ENCODE measurements at places on chromosomes 3 and 15.

DNA sequence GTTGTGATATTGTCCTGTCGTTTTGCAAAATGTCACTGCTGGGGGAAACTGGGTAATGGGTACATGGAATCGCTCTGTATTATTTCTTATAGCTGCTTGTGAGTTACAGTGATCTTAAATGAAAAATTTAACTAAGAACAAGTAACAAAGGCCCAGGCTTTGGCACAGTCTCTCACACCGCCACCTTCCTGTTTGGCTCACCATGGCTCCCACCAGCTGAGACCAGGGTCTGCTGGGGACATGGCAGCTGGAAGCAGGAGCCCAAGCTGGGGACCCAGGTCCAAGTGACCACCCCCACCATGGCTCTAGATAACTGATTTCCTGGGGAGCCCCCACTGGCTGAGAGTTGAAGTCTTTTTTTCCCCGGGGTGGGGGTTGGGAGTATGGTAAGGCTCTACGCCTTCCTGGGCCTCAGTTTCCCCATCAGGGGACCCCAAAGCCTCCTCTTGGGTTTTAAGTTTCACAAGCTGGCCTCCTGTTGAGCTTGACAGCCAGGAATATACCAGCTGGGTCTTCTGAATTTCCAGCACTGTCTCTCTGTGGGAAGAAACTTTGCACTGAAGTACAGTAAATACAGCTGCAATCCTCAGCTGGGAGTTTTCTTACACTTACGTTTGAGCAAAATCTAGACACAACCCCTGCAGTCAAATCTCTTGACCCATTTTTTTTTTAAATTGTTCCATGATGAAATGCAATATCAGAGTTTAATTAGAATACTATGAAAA, 26.1 kb downstream of the ABTB1 start:
- DNase-seq: no peak

- no peak for DNase-seq
Observed at GRCh38 chr15:92162657-92163056, 231.0 kb upstream of the ST8SIA2 start.

DNA sequence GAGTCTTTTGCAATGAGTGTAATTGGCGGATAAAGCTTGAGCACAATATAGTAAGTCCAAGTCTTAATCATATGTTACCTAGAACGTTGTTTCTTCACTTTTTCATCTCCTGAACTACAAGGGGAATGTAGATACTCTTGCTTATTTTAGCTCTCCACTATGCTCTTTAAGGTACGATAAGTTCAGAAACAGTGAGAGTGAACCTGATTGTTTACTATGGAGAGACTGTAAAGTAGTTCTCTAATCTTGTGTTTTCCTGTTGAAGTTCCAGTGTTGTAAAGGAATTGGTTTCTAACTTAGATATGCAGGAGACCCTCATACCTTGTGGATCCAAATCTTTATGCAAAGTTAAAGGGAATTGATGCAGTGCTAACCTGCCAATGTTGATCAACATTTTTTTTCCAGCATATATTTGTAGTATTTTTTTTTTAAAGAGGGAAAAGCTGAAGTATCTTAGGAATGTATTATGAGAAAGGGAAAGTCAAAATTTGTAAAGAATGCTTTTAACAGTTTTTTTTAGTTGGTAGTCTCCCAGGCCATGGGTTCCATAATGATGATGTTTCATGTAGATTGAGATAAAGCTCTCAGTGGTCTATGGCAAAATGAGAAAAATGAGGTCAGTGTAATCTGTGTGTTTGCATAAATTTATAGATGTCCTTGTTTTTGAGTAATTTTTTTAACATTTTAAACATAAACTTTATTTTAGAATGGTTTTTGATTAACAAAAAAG, 14.9 kb downstream of the ATP11B start:
- no peak for DNase-seq

DNA sequence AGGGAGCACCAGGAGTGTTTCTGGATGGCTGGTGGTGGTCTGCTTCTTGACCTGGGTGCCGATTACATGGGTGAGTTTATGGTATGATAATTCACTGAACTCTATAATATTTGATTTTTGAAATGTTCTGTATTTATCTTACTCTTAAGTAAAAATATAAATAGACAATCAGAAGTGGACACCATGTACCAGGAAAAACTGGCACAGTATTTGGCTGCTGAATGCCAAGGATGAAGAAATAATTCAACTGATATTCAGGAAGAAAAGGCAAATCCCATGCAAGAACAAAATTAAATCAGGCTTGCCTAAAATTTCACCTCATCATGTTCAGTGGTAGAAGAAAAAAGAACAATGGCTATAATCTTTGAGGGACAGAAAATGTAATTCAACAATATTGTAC, 51.6 kb downstream of the CRTAP start:
- no peak for DNase-seq

- no peak for DNase-seq
Observed at GRCh38 chr3:109191421-109191820, 54.9 kb downstream of the C3orf85 start.

DNA sequence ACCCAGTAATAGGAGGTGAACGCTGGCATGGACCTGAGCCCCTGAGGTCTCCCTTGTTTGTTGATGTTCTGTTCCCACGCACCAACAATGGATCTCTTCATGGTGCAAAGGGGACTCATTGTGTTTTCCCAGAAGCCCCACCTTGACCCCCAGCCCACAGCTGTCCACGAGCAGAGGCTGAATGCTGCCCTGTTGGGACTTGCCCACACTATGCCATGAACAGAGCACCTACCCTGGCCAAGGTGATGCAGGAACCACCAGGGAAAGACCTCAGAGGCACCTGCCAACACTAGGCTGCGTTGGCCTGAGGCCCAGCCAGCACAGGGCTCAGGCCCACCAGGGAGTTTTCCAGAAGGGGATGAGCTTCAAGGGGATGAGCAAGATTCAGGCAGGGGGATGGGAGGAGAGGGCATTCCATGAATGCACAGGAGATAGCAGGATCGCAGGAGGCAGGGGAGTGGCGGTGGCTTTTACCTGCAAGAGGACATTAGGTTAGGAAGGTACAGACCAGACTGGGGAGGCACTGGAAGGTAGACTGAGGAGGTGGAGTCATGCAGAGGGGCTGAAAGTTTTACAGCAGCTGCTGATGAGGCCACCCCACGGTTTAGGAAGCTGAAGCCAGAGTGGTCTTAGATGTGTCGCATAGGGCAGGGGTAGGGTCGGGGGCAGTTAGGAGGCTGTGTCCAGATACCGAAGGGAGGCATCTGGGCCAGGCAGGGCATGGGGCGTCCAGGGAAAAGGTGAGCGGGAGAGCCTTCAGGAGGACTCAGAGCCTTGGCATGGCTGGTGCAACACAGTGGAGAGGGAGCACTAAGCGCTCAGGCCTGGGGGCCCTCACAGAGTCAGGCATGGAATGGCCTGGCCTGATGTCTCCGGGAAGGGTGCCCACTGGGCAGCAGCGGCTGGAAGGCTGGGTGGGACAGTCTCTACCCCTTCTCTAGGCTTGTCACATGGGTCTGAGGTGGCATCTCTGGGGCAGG, 4.0 kb upstream of the PHGR1 start:
- DNase-seq: no peak

GRCh38 chr3:115760716-115761115, 137.4 kb downstream of the GAP43 start:
- no peak for DNase-seq

GRCh38 chr3:51681453-51681852, 10.4 kb downstream of the TEX264 start:
- DNase-seq: peak; percentile 63
